ENCODE measurements at places on chromosomes 4 and X.

DNA sequence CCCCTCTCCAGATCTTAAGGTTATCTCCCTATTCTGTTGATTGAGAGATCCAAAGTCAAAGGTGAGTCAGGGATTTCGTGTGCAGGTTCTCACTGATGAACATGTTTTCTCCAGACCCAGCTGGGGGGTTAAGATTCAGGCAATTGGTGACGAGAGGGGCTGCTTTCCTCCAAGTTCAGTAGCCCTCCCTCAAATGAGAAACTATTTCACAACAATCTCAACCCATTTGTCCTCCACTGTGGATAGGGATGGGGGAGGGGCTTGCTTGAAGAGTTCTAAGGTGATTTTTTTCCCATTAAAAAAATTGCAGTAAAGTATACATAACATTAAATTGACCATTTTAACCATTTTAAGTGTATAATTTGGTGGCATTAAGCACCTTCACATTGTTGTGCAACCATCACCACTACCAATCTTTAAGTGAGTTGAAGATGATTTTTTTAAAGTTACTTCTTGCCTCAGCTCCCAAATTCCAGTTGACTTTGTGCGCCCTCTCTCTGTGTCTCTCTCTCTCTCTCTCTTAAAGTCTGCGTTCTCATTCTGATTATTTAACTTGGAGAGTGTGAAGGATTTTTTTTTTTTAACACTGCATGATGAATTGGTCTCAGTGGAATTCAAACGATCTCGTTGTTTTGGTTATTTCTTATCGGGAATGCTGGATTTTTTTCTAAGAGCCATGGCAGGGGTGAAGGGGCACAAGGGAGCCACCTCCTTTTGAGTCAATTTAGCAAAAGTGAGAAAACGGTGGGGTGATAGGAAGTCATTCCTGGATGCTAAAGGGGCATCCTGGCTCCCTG lies 175.9 kb downstream of the SHROOM3 start:
- DNase-seq = peak; percentile 45

DNA sequence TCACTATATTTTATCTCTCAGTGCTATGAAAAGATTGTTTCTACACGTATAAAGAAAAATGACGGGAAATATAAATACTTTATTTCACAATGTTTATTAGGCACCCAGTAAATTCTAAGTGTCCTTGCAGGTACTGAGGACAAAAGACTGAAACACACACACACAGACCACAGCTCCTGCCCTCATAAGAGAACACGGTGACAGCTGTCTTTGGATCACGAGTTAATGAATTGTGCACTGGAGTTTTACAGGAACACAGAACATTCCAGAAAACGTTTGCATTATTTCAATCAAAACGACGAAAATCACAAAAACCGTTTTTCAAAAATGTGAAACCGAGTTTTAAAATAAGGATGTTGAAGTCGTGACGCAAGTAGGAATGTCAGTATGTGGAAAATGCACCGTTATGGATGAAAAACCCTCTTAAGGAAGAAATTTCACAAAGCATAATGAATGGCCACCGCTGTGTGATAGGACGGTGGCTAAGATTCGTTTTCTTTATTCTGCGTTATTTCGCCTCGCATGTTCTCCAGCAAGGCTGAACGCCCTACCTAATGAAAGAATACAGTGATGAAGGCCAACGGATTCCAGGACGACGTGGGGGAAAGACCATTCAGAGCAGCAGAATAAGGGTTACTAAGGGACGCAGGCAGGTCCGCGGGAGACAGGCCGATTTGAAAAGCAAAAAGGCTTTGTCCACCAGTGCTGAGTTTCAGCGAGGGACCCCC lies 24.2 kb downstream of the FAM156A start:
- DNase-seq = no peak

GRCh38 chr4:135917011-135917410 lies 1615.3 kb downstream of the PCDH18 start:
- no peak for DNase-seq

DNA sequence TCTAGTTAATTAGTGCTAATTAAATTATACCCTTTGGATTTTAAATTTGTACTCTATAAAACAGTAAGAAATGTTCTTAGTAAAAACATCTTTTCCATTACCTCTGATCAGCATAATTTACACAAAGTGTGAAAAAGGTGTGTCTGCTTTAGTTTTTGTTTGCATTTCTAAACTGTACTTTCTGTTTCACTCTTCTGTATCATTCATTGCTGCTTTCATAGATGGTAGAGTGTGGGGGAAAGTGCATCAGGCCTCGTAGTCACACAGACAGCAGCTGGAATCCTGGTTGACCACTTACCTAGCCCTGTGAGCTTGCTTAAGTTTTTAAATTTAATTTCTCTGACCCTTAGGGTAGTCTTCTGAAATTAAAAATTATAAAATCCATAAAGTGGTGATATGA lies 275.4 kb upstream of the PITX2 start:
- DNase-seq = no peak

DNA sequence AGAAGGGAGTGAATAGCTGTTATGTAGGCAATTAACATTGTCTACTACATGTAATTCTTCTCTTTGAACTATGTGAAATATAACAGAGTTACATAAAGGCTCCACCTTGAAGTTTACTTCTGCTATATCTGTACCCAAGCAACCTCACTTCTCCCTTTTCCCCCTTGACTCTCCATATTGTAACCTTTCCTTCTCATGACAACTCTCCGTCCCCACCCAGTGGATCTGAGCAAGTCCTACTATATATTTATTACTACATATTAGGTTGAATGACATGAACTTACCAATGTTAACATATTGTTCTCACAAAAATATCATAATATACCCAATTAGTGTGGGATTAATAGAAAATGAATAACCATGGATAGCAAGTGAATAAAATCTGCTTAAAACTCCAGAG lies 93.2 kb upstream of the ATP8A1 start:
- no peak for DNase-seq

DNA sequence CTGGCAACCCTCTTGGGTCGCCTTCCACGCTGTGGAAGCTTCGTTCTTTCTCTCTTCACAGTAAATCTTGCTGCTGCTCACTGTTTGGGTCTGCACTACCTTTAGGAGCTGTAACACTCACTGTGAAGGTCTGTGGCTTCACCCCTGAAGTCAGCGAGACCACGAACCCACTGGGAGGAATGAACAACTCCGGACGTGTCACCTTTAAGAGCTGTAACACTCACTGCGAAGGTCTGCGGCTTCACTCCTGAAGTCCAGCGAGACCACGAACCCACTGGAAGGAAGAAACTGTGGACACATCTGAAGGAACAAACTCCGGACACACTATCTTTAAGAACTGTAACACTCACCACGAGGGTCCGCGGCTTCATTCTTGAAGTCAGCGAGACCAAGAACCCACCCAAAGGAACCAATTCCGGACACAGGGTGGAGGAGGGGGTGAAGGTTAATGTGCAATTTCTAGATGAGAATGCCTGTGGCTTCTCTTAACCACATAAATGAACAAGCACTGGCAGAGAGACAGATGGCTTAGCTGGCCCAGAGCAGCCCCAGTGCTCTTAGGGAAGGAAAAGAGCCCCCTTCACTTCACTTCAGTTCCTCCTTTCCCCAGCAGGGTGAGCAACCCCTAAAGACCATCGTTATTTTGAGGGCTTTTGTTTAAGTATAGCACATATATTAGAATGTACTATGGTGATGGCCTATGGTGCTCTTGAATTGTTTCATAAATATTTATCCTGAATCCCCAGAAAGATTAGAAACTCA lies 73.0 kb downstream of the LUZP4 start:
- DNase-seq = no peak

DNA sequence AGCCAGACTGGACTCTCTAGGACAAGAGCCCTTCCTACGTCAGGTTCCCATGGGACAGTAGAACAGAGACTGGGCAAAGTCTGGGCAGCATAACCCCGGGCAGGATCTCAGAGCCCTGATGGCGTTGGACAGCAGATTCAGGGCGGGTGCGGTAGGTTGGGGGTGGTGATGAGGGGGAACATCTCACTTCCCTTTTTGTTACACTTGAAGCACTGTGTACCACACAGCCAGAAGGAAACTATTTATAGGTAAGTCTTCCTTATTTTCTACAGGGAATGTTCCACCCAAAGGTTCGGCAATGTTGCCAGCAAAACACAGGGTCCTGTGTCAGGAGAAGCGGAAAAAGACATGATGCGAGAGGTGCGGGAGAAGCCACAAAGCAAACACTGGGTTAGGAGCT lies 54.3 kb downstream of the TSC22D3 start:
- DNase-seq = no peak

DNA sequence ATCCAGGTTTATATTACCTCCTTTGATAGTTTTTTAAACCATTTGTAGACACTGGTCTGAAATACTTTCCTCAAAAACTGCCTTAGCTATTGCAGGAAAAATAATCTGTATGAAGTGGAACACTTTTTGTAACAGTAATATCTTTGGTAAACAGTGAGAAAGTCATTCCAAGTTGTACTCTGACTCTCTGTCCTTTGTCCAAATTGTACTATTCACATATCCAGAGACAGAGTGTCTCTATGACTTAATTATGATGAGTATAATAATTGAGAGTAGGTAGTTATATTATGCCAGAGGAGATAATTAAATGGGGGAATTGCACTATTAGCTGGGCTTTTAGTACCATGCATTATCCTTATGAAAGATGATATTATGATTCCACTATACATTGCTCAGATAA lies 112.6 kb upstream of the LCORL start:
- no peak for DNase-seq

DNA sequence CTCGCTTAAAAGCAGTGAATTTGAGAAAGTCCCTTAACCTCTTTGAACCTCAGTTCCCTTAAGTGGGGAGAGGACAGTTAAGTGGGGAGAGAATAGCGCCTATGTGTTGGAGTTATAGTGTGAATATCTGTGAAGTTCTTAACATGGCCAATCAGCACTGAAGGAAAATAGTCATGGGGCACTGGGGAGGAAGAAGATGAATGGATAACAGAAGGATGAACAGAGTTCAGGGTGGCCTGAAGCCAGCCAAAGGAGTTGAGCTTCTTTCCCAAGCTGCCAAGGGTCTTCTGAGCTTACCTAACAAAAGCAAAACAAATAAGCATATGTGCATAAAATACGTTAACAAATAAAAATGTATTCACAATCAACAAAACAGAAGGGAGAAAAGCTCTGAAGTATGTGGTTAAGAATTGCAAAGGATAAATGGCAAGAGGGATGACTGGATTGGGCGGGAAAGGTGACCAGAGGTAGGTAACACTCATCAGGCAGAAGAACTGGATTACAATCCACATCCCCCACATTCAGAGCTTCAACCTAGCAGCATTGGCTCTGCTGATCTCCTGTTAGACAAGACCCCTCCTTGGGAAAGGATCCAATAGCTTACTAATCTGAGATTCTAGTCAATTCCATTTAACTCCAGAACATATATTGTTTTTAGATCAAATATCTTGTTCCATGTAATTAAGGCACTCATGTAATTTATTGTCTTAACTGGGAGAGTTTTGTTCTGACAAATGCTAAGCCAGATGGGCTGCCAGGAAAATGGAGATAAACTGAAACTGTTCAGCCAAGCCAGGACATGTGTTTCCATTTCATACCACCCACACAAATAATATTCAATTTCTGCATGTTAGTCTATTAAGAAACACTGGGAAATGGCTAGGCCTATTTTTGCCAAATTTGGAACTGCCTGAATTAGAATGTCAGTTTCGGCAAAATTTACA lies 221.2 kb downstream of the LDB2 start:
- no peak for DNase-seq

DNA sequence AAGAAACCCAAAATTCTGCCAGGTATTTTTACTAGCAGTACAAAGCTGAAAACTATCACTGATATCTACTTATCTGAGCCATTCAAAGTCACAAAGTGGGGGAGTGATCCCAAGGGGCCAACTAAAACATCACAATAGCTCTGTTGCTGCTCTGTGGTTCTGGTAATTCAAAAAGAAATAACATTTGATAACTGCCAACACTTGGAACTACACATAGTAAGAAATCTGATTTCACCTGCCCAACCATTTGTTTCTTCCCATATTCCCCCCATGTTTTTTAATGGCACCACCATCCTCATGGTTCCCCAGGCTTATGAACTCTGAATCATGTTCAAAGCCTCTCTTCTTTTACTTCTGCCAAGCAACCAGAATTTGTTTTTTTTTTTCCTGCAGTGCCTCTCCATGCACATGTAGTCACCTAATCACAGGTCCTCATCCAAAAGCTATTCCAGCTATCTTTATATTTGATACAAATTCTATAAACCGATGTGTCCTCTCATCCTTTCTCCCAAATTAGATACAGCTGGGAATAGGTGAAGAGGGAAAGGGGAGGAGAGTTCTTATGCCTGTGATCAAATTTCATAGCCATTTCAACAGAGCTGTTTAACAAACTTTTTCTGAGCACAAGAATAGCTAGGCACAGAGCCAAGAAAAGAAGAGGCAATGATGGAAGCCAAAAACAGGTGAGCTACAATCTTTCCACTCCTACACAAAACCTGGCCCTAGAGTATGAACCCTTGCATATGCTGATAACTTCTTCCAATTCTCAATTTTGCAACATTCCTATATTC lies 7.7 kb downstream of the AMMECR1 start:
- no peak for DNase-seq

- DNase-seq = no peak
Observed at GRCh38 chr4:73018595-73018994, 50.9 kb downstream of the COX18 start.

DNA sequence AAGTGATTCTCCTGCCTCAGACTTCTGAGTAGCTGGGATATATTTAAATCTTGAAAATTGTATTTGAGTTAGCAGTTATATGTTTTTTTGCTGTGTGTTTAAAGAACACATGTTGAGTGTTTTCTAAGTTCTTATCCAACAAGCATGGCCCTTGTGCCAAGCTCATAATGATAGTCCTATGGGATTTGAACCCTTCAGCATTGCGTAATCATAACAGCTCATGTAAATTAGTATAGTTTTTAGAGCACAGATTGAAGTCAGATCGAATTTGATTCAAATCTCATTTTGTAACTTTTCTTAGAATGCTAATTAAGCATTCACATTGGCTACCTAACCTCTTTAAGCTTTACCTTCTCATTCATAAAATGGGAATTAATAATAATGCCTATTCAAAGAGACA lies 12.2 kb downstream of the FAM149A start:
- DNase-seq = no peak

GRCh38 chr4:125390126-125390525 lies 75.4 kb downstream of the FAT4 start:
- DNase-seq = peak; percentile 76

GRCh38 chrX:10233173-10233572 lies 76.4 kb downstream of the CLCN4 start:
- DNase-seq = no peak

- no peak for DNase-seq
Observed at GRCh38 chr4:70994387-70995099, 1.1 kb downstream of the DCK start.

GRCh38 chrX:153868576-153869472 lies 17.1 kb downstream of the L1CAM start:
- no peak for DNase-seq

DNA sequence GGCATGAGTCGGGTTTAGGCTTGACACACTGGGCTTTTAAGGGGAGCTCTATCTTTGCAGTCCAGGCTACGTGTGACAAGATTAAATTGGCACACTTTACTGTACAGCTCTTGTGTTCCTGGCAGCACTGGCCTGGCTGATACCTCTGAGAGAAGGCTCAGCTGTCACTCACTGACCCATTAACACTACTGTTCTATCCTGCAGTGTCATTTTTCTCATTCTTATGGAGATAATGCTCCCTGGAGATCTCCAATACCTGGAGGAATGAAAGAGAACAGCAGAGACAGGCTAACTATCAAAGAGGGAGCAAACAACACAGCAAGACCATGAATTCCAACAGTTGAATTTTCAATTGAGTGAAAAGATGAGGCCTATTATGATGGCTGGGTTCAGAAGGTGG lies 1.7 kb upstream of the PDHA2 start:
- no peak for DNase-seq

Measured in stromal cell of bone marrow (primary cell).